Activated CD8-positive, alpha-beta memory T cell treated with anti-CD3 and anti-CD28 coated beads for 24 hours (primary cell): ENCODE measurements at places on chromosomes 5 and 9.

DNA sequence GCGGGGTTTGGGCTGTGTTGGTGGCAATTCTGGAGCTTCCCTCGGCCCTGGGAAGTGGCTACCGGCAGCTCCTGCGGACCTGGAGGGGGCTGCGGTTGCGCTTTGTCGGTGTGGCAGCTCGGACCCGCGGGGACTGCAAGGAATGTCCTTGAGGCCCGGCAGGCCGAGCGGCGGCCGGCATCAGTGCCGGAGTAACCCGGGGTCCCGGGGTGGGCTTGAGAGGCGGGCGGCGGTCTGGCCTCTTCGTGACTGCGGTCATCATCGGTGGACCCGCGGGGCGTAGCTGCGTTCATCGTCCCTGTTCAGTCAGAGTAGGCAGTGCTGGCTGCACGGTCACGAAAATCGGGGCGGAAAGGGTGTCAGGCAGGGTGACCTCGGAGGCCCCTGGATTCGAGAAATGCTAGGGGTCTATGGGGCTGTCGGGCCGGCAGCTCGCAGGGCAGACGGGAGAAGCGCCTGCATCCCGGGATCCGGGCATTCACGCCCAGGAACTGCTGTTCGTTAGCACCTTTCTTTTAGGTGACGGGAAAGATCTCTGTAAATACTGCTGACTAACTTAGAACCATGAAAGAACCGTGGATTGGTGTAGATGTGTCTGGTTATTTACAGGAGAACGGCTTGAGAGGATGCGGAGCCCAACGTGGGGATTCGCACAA, 474 bp downstream of the HMGCR start:
- DNase-seq: no peak

GRCh38 chr9:33225319-33226147, 14.4 kb upstream of the SPINK4 start:
- DNase-seq: peak; percentile 82

DNA sequence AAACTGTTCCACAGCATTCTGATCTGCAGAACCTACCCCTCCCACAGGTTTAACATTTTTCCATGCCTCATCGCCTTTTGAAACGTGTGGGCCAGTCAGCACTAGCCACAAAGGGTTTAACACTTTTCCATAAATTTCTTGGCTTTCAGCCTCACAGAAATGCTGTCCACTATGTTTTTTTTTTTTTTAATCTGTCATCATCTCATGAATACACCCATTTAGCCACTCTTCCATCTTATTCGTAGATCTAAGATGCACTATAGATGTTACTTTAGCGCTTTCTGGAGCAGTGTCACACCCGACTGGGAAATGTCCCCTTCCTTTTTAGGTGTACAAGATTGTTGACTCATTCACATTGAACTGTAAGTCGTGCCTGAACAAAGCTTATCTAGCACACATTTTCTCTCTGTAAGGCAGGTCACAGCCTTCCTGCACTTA, 62.3 kb downstream of the GCNT1 start:
- no peak for DNase-seq

- DNase-seq: no peak
These were observed 17.2 kb downstream of the HNRNPH1 start for GRCh38 chr5:179606071-179606909.

GRCh38 chr5:16803831-16804230, 132.3 kb downstream of the MYO10 start:
- no peak for DNase-seq

- DNase-seq: no peak
These were observed 43.4 kb downstream of the NKX2-5 start for GRCh38 chr5:173191561-173191960.

DNA sequence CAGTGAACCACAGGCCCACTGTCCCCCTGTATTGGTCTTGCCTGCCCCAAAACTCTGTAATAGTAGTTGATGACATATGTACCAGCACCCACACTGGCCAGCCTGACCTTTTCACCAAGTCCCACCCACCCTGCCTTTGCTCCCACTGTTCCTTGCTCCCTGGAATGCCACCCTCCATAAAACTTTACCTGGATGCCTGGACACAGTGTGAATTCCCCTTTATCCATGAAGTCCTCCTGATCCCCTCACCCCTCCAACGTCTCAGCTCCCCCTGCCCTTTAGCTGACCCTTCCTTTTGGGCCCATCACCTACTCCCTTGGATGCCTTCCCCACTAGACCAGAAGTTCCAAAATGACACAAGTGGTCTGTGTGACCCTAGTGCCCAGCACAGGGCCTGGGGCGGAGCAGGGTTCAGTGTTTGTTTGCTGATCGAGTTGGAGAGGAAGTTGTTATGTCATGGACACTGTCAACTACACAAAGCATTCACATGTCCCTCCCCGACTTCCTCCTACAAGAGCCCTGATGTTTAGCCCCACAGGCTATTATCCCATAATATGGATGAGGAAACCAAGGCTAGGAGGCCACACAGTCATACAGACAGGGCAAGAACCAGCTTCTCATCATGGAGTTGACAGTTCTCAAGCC, 16.1 kb downstream of the AMBP start:
- no peak for DNase-seq

GRCh38 chr5:91079037-91079436, 304.1 kb downstream of the ARRDC3 start:
- no peak for DNase-seq

GRCh38 chr5:145531038-145531734, 304.0 kb downstream of the PRELID2 start:
- no peak for DNase-seq

GRCh38 chr5:60228676-60229075, 335.1 kb upstream of the PDE4D start:
- DNase-seq: no peak

DNA sequence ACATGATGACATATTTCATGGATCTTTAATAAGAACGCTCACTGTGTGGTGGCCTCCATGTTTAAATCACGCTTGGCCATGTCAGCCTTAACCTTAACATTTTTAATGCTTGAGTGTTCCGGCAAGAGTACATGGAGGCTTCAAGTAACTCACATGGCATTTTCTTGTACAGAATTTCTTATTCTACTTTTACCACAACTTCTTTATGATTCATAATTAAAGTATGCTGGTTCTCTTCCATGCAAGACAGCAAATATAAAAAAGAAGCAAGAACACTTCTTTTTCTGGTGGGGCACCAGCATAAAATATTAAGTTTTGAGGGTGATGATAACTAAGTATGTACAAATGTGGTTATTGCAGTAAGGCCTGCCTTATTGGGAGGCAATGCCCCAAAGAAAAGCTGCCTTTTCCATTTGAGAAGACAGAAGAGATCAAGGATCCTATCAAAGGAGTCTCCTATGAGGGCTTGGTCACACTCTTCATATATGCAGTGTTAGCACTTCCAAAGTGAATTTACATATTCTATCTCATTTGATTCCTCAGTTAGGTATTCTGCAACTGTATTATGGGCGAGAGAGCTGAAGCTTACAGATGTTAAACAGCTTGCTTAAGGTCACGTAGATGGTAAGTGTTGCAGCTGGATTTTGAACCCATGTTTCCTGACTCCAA, 382.7 kb upstream of the MEF2C start:
- DNase-seq: no peak

GRCh38 chr5:56917534-56917933, 8.1 kb downstream of the SETD9 start:
- DNase-seq: no peak

DNA sequence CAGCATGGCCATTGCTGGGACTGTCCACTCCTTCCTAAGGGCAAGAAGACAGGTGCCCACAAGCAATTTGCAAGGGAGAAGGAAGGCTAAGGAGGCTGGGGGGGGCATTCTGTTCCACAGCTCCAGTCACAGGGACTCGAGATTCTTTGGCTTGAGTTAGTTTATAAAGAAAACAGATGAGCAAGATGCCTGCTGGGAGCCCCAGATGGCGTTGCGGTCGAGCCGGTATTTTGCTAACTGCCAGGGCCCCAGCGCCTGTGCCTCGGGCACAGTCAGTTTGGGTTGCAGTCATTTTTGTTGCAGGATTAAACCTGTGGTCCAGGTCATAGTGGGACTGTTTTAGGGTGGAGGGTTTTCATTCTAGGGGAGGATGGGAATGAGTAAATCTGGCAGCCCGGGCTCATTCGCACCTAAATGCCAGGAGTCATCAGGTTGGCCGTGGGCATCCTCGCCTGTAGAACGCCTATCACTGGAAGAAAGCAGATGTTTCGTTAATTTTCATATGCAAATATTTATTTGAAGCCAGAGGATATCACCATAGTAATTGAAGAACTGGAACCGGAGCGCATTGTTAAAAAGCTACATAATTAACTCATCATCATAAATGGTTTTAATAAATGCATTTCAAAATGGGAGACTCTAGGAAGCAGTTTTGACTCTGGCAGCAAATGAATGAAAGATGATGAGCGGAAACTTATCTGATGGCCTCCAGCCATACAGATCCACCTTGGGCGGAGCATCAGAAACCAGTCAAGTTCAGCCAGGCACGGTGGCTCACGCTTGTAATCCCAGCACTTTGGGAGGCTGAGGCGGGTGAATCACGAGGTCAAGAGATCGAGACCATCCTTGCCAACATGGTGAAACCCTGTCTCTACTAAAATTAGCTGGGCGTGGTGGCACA, 87.1 kb upstream of the FCN2 start:
- DNase-seq: no peak

- DNase-seq: no peak
These were observed at the start of gene SH3RF2 for GRCh38 chr5:145936401-145937131. Gene SH3RF2 (plus strand): TSS chr5:145936578. CDS start chr5:145937929, 1,351 bp downstream.
